ENCODE measurements at places on chromosomes 7 and 10. TPM values are rescaled to one million over a fixed set of nuclear protein-coding genes. Genes with fewer than 3 reads are reported as not detected.

DNA sequence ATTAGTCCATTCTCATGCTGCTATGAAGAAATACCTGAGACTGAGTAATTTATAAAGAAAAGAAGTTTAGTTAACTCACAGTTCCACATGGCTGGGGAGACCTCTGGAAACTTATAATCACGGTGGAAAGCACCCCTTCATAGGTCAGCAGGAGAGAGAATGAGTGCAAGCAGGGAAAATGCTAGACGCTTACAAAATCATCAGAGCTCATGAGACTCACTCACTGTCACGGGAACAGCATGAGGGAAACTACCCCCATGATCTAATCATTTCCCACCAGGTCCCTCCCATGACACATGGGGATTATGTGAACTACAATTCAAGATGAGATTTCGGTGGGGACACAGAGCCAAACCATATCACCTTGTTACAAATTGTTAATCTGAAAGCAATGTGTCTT lies 15.8 kb downstream of the TAS2R39 start:
- no peak for DNase-seq

- no peak for DNase-seq
Observed at GRCh38 chr7:79877874-79878465, 256.7 kb upstream of the GNAI1 start.

DNA sequence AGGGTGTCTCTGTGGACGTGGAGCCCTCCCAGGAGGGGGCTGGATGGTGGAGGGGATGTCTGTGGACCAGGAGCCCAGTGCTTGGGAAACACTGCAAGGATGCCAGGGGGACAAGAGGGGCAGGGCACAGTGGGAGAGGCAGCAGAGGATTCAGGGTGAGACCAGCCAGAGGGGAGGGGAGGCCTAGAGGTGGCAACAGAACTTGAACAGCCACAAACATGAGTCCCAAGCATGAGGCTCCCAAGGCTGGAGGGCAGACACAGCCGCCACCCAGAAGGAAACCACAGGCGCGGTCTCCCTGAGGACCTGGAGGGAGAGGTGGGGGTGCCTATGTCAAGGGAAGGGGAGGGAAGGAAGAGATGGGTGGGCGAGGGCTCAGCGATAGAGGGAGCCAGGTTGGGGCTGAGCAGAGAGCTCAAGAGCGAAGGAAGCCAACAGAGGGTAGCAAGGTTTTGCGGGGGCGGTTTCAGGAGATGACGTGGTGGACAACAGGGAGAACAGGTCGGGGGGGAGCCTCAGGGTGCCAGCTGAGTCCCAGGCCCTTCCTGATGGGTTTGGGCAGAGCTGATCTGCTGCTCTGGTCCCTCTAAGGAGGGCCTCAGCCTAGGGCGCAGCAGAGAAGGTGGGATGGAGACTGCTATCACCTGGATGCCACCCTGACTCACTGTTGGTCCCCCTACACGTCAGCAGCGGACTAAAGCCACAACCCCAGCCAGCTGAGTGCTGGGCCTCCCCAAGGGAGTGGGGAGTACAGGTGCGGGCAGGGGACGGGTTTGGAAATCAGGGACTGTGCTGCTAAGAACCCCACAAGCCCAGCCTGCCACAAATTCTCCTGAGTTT lies 6.7 kb upstream of the PILRA start:
- peak; percentile 41 for DNase-seq

DNA sequence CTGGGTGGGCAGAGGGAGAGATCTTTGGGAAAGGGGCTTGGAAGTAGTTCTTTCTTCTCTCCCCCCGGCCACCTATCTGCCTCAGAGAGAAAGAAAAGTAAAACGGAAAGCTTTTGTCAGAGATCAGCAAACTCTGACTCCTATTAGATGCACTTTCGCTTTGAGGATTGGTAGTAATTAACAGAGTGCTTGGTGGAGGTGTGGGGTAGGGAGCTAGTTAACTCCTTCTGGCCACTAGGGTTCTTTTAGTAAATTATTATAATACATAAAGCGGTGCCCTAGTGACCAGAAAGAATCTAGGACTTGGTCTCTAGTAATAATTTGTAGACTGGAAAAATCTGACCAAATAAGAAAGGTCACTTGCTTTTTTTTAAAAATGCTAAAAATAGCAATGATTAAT lies 54.6 kb downstream of the CPVL start:
- no peak for DNase-seq

- DNase-seq: no peak
Observed at GRCh38 chr7:26153823-26154783, 2.1 kb downstream of the NFE2L3 start.

- DNase-seq: no peak
Observed at GRCh38 chr10:84587789-84588188, 259.4 kb downstream of the CCSER2 start.

GRCh38 chr7:113622796-113623195 lies 296.0 kb downstream of the PPP1R3A start:
- no peak for DNase-seq

DNA sequence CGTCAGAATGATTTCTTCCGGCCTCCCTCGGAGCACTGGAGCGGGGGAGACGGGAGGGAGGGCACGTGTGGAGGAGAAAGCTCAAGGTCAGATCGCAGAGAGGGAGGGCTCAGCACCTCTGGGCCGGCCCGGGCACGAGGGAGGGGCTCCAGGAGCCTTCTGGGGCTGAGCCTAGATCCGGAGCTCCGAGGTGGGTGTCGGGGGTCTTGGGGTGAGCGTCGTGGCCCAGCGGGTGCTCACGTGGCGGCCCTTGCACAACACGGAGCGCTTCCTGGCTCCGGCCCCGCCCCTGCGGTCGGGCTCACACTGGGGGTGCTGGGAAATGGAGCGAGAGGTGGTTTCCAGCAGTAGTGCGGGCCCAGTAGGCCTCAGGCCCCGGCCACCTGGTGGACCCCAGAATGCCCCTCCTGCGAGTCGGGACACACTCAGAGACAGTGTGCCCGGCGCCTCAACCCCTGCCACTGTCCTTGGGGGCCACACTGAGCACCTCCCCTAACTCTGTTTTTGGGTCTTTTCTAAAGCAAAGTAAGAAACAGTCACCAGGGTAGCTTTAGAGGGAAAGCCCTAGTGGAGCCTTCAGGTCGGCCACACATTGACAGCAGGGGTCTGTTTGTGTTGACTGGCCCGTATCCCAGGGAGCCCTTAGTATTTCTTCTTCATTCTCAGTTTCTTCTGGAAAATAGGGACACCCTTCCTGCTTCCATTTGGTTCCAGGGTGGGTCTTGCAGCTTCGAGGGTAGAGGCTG lies 798 bp downstream of the PPIF start:
- peak; percentile 96 for DNase-seq

- no peak for DNase-seq
Observed at GRCh38 chr10:14382022-14382421, 51.3 kb upstream of the FRMD4A start.

DNA sequence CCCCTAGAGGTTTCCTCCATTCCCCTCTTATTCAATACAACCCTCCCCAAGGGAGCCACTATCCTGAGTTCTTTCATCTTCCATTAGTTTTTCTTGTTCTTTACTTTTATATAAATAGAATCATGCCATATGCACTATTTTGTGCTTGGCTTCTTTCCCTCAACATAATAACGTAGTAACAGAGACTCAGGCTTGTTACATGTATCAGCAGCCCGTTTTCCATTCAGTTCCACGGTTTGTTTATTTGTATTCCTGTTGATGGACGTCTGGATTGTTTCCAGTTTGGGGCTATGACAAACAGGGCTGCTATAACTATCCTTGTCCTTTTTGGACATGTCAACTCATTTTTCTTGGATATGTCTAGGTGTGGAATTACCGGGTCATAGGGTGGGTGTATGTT lies 264.4 kb upstream of the MKI67 start:
- no peak for DNase-seq

DNA sequence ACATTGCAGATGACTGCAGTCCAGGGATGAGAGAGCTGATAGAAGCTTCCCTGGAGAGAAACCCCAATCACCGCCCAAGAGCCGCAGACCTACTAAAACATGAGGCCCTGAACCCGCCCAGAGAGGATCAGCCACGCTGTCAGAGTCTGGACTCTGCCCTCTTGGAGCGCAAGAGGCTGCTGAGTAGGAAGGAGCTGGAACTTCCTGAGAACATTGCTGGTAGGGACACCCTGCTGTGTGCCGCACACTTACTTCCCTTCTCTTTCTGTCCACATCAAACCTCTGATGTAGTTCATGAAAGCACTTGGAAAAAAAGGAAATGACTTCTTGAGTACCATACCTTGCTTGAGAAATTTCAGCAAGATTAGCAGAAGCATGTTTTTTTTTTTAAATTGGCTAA lies 25.3 kb downstream of the MAP3K8 start:
- no peak for DNase-seq

DNA sequence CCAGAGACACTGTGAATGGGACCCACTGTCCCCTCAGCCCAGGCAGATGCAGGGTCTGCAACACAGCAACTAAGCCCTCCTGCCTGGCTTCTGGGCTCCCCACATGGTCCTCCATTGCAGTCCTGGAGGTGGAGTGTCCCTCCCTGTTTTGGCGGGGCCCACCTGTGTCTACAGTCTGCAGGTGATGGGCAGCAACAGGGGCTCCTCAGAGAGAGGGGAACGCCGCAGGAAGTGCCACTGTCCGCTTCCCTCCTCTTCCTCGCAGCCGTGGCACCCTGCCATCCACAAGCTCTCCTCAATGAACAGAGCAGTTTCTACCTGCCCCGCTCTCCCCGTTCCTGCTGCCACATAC lies 9.3 kb downstream of the CAMK2G start:
- no peak for DNase-seq

- no peak for DNase-seq
Observed at GRCh38 chr10:26805567-26806245, 55.1 kb downstream of the ABI1 start.

GRCh38 chr10:28410420-28411135 lies 107.7 kb upstream of the MPP7 start:
- DNase-seq: no peak

GRCh38 chr7:445563-446288 lies 73.9 kb downstream of the PDGFA start:
- DNase-seq: peak; percentile 57

GRCh38 chr10:62501547-62501946 lies 127.4 kb downstream of the ZNF365 start:
- DNase-seq: no peak

The GRID2IP gene
- 0.21 TPM for total RNA-seq

The TWIST1 gene
- not detected for total RNA-seq

The PPP1R17 gene
- total RNA-seq: not detected

The SFTPA1 gene
- 11,086 TPM for total RNA-seq

The SEC61G gene
- total RNA-seq: 116 TPM

The PON1 gene
- 0.42 TPM for total RNA-seq

The TES gene
- 86.9 TPM for total RNA-seq

The KCNMA1 gene
- total RNA-seq: 14.8 TPM

The NAT16 gene
- total RNA-seq: not detected

The UCMA gene
- not detected for total RNA-seq
